ENCODE measurements at places on chromosomes 2 and 18.

DNA sequence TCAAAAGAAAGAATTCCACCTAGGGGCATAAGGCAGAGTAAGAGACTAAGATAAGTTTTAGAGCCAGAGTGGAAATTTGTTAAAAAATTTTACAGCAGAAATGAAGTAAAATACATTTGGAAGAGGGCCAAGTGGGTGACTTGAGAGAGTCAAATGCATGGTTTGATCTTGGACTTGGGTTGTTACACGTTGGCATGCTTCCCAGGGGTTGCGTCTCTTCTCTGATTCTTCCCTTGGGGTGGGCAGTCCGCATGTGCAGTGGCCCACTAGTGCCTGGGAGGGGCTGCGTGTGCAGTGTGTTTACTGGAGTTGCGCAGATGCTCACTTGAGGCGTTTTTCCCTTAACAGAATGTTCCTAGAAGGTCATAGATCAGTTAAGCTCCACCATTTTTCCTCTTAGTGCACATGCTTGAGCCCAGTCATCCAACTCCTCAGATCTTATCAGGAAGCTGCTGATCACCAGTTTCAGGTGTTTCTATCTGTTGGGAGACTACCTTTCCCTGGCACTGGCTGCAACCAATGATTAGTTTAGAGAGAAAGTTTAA, 13.1 kb downstream of the SEH1L start:
- no peak for DNase-seq

DNA sequence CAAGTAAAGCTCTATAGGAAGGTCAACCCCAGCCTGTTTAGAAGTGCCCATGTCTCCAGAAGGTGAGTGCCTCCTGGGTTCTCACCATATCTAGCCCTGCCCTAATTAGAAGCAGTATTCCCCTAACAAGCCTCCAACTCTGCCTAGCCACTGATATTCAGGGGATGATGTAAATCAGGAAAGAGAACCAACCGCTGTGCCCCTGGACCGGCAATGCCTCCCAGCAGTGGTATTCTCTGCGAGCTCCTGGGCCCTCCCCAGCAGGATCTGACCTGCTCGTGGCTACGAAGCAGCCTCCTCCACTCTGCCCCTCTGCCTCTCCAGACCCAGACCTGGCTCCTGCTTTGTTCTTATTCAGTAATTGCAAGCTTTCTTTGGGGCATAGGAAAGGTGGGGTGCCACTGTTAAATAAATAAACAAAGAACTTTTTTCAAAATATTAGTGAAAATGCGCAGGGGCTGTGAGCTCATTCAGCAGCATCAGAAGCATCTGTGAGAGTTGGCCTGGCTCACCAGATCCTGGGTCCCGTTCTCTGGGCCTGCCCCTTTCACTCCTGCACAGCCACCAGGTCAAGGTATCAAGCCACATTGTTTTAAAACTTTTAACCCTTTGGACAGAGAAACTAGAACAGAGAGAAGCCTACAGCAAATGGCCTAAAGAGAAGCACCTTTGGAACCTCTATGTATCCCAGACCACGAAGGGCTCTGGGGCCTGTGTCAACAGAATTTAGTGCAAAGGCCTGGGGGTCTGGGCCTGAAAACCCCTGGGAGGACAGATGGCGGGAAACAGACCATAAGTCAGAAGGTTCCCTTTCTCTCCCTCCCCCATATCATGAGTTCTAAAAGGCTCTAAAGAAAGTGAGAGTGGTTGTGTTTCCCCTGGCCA, 11.9 kb downstream of the MREG start:
- no peak for DNase-seq

- no peak for DNase-seq
These were observed 220.8 kb upstream of the HDAC4 start for GRCh38 chr2:239621611-239622010.

DNA sequence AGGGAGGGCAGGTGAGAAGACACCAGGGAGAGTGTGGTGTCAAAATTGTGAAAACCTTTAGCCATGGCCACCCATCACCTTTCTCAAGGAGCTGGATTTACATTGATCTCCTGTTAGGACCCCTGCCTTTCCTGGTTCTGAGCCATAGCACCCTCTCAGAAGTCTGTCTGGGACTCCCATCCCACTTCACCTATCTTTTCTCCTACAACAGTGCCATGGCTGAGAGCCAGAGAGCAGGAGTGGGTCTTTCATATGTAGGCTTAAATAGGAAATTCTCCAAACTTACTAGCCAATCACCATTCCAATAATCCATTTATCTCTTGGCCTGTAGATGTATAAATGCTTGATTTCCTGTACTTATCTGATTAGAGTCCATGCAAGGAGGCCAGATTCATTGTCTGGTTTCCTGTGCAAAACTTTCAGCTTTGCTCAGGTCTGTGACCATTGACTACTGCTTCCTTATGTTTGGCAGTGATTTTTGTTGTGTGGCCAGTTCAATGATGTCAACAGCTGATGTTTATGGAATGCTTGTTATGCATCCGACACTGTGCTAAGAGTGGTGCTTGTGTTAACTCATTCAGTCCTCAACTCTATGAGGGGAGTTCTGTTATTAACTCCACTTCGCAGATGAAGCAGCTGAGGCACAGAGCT, 57.6 kb upstream of the IGFBP5 start:
- DNase-seq = no peak

- peak; percentile 26 for DNase-seq
These were observed 15.0 kb upstream of the ELOA2 start for GRCh38 chr18:47050468-47050867.

DNA sequence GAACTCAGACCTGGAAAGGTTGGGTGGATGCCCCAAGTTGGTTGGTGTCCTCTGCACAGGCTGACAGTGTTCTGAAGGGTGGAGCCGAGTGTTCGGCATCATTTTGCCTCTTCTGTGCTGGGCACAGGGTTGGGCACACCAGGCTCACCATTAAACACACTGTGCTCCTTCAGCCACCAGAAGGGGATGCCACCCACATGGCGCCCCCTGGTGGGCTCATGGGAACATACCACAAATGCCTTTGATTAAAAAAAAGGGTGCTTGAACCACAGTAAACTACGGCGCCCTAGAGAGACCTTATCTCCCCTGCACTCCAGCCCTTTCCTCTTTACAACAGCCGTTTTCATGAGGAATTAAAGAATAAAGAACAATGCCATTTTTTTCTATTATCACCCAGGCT, 89.4 kb downstream of the CELF4 start:
- DNase-seq = peak; percentile 78

DNA sequence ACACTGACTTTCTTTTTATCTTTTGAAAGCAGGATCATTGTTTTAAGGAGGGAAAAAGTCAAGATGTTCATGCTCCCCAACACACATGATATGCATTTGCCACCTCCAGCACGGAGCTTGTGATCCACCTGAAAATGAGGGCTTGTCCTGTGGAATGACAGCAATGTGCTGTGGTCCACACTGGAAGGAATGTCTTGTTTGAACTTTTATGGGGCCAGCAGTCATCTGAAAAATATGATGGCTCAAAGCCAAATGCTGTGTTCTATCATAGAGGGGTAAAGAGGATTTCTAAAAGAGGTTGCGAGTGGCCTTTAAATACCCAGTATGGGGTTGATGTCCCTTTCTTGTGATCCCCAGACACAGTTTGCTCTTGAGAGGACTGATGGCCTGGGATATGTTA, 226.5 kb upstream of the SPRED2 start:
- DNase-seq = no peak

DNA sequence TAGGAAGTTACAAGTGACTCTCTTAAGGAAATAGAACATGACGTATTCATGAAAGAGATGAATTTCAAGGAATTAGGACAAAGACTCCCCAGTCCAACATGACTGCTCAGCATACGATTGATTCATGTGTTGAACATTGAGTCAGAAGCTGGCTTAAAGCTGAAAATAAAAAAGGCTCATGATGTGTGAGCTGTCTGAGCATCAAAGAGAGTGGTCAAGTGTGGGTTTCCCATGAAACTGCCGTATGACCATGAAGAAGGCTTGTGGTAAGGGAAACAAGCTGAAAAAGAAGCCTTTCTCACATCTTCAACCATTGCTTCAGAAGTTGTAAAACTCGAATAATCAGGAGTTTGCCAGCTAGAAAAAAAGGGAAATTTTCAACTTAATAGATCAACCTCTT, 201.9 kb upstream of the APCDD1 start:
- DNase-seq = no peak

DNA sequence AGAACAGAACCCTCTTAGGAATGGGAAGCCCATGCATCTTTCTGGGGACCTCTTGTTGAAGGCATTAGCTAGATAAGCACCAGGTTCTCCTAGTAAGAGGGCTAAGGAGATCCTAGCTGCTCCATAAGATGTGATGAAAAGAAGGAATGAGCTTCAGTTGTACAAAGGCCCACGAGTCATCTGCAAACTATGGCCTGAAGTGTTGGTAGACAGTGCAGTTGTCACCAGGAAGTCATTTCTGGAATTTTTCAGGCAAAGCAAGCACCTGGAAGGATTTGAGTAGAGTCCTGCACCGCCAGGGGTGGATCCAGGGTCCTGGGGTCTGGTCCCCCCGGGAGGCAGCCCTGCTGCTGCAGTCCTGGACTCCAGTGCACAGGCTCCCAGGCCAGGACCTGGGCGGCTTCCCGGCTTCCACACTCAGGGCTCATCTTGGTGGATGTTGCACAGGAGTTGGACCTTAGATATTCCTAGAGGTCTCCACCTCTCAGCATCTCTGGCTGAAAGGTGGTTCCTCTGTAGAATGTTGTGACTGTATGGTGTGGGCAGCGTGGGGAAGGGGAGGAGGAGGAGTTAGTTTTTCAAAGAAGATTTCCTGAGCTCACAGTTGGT, 85.3 kb downstream of the LDLRAD4 start:
- no peak for DNase-seq

GRCh38 chr18:35512761-35513160, 15.0 kb upstream of the INO80C start:
- no peak for DNase-seq

DNA sequence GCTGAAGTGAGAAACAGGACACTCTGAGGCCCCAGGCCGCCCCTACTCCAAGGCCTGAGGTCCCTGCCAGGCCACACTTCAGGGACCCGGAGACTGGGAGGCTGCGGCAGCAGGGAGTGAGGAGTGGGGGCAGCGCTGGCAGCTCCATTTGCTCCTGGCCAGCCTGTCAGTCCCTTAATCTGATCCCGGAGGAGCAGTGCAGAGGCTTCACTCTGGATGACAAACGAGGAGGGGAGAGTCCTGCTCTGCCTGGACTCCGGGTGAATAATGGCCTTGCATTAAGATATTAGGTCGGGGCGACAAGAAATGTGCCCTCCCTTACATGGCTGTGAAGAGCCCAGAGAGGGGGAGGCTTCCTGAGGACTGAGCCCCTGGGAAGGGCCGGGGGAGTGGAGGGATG, 14.3 kb upstream of the PRSS56 start:
- DNase-seq = no peak

DNA sequence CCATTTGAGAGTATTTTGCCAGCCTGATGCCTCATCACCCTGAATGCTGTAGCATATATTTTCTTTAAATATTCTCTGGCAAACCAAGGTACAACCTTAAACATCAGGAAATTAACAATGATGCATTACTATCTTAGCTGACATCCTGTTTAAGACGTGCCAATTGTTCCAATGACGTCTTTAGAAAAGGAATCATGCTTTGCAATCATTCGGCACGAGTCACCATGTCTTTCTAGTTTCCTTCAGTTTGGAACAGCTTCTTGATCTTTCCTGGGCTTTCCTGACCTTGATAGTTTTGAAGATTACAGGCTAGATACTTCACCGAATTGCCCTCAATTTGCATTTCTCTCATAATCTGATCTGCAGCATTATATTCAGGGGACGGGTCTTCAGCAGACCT, 88.2 kb upstream of the GLI2 start:
- no peak for DNase-seq

GRCh38 chr2:229434187-229434586, 163.1 kb upstream of the PID1 start:
- DNase-seq = no peak

DNA sequence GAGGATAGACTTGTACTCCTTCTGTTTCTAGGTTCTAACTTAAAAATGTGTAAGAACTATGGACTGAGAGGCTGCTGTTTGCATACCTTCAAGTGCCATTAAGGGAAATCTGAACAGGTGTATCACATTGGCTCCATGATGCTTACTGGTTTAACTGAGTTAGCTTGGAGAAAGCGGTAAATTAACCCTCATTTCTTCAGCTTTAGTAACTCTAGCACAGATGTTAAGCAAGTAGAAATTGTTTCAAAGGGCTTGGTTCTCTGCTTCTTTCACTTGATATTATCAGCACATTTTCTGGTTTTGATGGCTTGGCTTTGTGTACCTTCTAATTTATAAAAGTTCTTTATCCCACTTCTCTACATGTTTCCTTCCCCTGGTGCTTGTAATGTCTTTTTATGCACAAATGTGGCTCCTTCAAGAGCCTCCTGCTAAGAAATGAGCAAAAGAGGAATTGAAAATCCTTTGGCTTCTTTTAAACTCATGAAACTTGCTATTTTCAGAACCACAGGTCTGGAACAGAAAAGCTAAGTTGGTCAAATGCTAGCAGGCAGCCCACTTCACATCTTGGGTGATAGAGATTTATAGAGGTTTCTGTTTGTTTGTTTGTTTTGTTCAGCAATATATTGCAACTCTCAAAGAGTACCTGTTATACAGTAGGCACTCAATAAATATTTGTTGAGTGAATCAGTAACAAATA, 249.9 kb upstream of the THUMPD2 start:
- no peak for DNase-seq

DNA sequence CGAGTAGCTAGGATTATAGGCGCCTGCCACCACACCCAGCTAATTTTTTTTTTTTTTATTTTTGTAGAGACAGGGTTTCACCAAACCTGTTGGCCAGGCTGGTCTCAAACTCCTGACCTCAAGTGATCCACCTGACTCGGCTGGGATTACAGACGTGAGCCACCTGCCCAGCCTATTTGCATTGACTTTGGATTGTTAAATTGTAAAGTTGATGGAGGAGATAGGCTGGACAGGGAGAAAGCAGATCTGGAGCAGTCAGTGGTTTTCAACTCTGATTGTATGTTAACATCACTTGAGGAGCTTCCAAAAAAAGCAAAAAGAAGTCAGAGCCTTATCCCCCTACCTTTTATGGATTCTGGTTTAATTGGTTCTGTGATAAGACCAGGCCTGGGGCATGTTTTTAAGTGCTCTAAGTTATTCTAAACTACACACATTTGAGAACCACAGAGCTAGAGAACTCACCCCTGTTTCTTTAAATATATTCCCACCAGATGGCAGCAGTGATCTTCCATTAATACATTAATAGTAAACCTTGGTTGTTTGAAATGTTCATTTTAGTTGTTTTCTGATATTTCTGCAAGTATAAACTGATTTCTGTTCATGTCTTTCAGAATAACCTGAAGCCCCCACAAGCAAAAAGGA, 7.5 kb downstream of the C2orf49 start:
- DNase-seq = no peak

- DNase-seq = no peak
These were observed 163.8 kb downstream of the RHBDD1 start for GRCh38 chr2:226999661-227000060.

DNA sequence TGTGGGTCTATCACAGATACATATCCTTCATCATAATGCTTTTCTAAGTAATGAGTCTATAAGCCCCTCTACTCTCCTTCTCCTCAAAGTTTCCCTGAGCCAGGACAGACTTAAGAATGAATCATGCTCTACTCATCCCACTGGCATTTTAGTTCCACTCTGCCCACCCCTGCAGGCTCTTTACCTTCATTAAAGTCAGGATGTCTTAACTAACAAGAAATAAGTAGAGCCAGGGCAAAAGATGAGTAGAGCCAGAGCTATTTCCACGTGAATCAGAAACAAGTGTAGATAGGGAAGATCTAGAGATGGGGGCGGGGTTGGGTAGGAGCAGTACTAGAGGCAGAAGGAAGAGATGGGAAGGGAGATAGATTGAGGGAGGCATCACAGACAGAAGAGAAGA, 790.5 kb downstream of the RNF144A start:
- no peak for DNase-seq

- peak; percentile 66 for DNase-seq
These were observed 230.8 kb downstream of the SEPTIN10 start for GRCh38 chr2:109382951-109383350.
